Immature natural killer cell (primary cell): ENCODE measurements at places on chromosomes 3 and 15. TPM values are rescaled to one million over a fixed set of nuclear protein-coding genes. Genes with fewer than 3 reads are reported as not detected.

The GOLGA8T gene
- polyA plus RNA-seq, result 0.20 TPM

The ANKRD63 gene
- polyA plus RNA-seq, result not detected

The SLC22A14 gene
- not detected for polyA plus RNA-seq

The SLC4A7 gene
- polyA plus RNA-seq, result 13.5 TPM

The ANKRD34C gene
- polyA plus RNA-seq, result not detected

The ZDHHC3 gene
- 65.3 TPM for polyA plus RNA-seq

GRCh38 chr15:50880206-50880605 is 28.3 kb upstream of the AP4E1 start:
- H3K36me3 ChIP-seq, result no peaks in the 10 kb centered on the region
- H3K27ac ChIP-seq, result peak overlapping the region; percentile 74

DNA sequence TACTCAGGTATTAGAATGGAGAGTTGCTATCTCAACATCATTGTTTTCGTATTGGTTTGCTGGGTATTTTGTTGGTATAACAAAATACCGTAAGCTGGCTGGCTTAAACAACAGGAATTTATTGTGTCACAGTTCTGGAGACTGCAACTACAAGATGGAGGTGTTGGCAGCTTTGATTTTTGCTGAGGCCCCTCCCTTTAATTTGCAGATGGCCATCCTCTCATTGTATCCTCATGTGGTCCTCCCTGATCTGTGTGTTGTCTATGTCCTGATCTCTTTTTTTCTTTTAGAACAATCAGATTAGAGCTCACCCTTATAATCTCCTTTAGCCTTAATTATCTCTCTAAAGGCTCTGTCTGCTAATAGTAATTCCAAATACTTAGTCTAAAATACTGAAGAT is 299.8 kb upstream of the GOLIM4 start:
- no peak for DNase-seq
- H3K4me3 ChIP-seq, result no peak overlapping the region
- H3K27ac ChIP-seq, result no peak overlapping the region
- no peaks in the 10 kb centered on the region for H3K27me3 ChIP-seq

- DNase-seq, result no peak
- H3K27ac ChIP-seq, result no peak overlapping the region
- H3K4me1 ChIP-seq, result no peaks in the 10 kb centered on the region
- H3K36me3 ChIP-seq, result no peaks in the 10 kb centered on the region
- no peak overlapping the region for H3K4me3 ChIP-seq
Measured at GRCh38 chr3:149615731-149616221, 42.0 kb downstream of the WWTR1 start.

DNA sequence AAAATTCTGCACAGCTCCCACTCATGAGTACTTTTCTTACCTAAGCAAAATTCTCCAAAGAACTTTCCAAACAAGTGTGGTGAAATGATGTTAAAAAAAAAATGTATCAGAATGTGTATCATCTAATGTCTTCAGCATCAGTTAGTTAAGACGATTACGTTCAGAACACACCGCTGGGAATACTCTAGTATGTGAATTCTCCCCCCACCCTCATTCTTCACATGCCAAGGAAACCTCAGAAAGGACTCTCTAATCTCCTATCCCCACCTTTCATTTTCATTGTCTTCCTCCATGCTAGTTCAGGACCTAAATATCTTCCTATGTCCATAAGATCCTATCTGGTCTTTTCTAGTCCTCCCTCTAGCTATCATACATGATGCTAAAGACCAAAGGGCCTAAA is 457.4 kb downstream of the SHQ1 start:
- no peaks in the 10 kb centered on the region for H3K36me3 ChIP-seq
- no peak for DNase-seq
- H3K27me3 ChIP-seq, result no peaks in the 10 kb centered on the region
- no peak overlapping the region for H3K4me3 ChIP-seq

DNA sequence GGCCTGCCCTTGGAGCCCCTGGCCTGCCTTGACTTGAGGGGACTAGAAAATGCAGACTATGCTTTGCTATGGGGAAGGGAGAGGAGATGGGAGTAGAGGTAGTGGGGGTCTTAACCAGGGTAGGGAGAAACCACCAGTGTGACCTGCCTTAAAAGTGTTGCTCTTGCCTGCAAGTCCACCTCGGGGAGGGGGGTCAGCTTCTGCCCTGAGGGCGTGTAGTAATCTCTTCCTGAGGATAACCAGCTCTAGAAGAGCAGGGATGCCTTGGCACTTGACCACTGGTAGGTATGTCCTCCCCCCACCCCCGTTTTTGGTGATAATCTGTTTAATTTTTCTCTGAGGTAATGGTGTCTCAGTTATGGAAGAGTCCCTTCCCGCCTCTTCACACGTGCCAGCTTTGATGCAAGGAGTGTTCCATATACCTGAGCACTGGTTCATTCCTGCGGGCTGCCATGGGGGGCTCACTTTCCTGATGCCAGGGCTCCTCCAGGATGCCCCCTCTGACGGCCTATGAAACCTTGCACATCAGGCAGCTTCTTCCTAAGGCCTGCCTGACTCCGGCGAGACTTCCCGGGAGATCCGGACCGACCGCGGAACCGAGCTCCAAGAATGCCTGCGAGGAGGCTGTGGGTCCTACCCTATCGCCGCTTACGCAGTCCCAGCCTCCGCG is 780 bp upstream of the P4HTM start:
- H3K4me1 ChIP-seq, result peaks cover 47% of the 10 kb centered on the region
- H3K27me3 ChIP-seq, result no peaks in the 10 kb centered on the region
- peak overlapping the region; percentile 73 for H3K27ac ChIP-seq
- peak overlapping the region; percentile 92 for H3K4me3 ChIP-seq
- no peak for DNase-seq

GRCh38 chr3:67093305-67093704 is 95.2 kb downstream of the KBTBD8 start:
- no peaks in the 10 kb centered on the region for H3K36me3 ChIP-seq
- DNase-seq, result no peak
- H3K27ac ChIP-seq, result no peak overlapping the region

DNA sequence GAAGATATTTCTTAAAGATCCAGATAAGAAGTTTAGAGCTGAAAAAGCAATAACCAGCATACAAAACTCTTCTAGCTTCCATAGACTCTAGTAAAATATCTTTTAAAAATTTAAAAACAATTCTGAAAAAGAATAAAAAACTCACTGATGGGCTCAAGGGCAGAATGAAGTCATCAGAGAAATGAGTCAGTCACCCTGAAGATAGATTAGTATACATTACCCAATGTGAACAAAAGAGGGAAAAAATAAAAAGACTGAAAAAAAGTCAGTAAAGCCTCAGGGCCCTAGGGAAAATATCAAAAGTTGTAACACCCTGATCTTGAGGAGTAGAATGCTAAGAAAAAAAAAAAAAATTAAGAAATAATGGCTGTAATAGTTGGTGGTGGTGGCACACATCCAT is 11.4 kb downstream of the DET1 start:
- no peaks in the 10 kb centered on the region for H3K4me1 ChIP-seq
- H3K4me3 ChIP-seq, result no peak overlapping the region
- DNase-seq, result no peak
- H3K36me3 ChIP-seq, result peaks cover 44% of the 10 kb centered on the region
- no peak overlapping the region for H3K27ac ChIP-seq
